Ovary (tissue), 10 donors: ENCODE measurements at places on chromosomes 6 and 20.

DNA sequence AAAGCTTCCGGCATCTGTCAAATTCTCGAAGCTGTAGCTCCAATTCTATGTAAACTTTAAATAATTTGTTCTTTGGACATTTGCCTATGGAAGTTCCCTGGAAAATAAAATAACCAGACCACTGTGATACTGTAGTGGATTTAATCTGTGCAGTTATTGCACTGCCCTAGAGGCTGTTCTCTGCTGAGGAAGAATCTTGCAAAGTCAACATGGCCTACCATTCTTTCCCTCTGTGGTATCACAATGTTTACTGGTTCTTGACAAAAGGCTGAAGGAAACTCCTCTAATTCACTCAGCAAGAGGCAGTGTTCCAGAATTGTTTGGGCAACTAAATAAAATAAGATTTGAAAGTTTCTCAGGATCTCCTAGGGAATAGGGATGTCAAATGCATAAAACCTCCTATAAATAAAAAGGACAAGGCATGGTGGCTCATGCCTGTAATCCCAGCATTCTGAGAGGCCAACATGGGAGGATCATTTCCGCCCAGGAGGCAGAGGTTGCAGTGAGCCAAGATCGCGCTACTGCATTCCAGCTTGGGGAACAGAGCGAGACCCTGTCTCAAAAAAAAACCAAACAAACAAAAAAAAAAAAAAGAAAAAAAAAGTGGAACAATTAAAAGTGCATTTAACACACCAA, 12.4 kb downstream of the CRNKL1 start:
- DNase-seq, result no peak

GRCh38 chr6:22940581-22941290, 371.4 kb downstream of the HDGFL1 start:
- DNase-seq, result no peak

DNA sequence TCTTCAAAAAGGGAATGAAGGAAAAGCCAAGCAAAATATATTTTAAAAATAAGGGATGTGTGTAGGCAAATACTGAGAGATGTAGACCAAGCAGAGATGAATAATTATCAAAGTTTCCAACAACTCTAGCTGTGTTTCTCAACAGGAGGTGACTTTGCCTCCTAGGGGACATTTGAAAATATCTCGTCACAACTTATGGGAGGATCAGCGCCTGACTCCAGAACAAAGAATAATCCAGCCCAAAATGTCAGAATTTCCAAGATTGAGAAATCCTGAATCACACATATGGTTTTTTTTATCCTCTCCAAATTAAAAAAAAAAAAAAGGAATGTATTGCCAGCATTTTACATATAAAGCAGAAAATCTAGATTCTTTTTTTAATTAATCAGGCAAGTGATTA, 241.2 kb upstream of the ZFP64 start:
- no peak for DNase-seq

- DNase-seq, result no peak
These were observed 100.4 kb downstream of the SNX5 start for GRCh38 chr20:17868151-17868550.

DNA sequence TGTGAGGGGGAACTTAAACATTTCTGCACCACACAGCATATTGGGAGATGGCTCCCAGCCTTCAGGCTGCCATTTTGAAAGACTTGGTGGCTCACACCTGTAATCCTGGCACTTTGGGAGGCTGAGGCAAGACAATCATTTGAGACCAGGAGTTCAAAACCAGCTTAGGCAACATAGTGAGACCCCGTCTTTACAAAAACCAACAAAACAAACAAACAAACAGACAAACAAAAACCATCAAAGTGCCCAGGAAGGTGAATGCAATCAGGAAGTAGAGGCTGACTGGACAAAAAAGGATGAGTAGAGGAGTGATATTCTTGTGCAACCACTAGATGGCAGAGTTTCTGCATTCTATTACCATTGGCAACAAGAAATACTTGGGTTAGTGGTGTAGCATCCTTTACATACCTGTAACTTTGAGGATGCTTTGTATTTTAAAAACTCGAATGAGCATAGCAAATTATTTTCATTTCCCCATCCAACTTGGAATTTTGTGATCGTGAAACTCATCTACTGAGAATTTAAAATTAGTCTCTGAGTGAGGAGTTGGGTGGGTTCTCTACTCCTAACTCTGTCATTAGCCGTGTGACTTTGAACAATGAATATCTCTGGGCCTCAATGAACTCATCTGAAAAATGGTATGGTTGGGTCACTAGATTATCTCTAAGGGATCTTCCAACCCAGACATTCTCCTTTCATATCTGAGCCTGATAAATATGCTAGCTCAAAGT, 84.4 kb downstream of the CRYBG1 start:
- no peak for DNase-seq

DNA sequence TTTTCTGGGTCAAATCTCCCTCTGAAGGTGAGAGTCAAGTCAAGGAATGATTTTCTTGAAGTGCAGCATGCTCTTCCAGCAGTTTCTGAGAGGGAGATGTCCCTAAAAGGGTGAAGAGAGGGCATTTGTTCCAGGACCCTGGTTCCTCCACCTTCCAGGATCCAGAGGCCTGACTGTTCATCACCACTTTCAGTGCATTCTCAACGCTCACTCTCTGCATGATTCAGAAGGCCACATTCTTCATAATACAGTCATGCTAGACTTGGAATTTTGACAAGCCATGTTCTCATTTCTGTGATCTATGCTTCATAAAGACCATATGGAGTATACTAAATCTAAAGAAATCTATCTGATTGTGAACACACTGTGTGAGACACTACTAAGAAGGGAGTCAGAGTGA, 85.1 kb downstream of the PDE7B start:
- no peak for DNase-seq

DNA sequence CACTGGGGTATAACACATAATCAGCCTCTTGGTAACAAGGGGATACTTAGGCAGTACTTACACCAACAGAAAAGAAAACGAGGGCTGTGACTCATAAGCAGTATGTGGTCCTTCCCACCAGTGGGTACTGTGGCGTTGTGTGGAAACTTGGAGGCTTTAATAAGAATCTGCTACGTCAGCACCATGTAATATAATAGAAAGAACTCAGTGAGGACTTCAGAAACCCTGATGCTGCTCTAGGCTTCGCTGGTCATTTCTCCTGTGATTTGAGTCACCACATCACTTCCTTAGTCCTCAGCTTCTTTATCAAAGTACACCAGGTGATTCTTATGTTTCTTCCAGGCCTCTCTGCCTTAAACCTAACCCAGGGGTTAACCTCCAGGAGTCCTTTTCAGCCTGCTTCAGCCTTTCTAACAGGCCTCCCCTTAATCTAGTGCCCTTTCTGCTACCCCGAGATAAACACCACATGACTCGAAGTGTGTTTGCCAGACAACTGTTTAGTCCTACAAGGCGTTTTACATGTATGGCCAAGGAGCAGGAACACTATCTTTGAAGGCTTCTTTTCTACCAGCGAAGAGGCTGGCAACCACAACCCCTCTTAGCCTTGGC, 68.5 kb downstream of the FYN start:
- DNase-seq, result no peak

DNA sequence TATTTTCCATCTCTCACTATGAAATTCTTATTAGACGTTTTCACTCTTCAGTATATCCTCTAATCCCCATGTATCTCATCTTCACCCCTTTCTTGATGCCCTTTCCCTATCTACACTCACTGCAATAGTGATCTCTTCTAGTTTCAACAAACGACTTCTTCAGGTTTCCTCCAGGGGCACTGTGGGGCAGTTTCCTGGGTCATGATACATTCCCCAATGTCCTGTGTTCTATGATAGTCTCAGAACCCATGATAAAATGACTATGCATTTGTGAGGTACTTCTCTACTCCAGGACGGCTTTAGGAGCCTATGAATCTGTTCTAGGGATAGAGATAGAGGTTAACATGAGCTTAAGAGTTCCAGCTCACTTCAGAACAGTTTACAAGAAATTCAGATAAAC, 183.3 kb downstream of the FOXC1 start:
- no peak for DNase-seq

- no peak for DNase-seq
These were observed 1073.0 kb upstream of the MAP3K7 start for GRCh38 chr6:91659891-91660290.

GRCh38 chr6:32194825-32195651, 2.6 kb upstream of the GPSM3 start:
- DNase-seq, result no peak

- DNase-seq, result no peak
These were observed 5.5 kb upstream of the PRELID3B start for GRCh38 chr20:59047938-59048680.

DNA sequence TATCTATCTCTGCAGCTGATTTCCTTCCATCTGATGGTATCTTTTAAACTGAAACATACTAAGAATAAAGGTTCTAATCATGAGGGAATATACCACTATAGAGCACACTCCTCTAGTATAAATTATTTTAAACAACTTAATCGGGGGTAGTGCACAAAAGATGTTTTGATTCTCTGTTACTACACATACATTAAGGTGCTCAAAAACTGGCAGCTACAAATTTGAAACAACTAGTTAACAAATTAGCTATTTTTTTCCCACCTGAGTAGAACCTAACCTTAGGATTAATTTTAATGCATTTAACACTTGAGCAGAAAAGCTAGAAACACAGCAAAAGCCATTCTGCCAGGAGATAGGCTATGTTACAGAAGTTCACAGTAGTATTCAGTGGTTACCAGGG, 23.0 kb downstream of the CCNC start:
- DNase-seq, result no peak

GRCh38 chr6:130517444-130517931, 151.7 kb downstream of the TMEM200A start:
- DNase-seq, result no peak

DNA sequence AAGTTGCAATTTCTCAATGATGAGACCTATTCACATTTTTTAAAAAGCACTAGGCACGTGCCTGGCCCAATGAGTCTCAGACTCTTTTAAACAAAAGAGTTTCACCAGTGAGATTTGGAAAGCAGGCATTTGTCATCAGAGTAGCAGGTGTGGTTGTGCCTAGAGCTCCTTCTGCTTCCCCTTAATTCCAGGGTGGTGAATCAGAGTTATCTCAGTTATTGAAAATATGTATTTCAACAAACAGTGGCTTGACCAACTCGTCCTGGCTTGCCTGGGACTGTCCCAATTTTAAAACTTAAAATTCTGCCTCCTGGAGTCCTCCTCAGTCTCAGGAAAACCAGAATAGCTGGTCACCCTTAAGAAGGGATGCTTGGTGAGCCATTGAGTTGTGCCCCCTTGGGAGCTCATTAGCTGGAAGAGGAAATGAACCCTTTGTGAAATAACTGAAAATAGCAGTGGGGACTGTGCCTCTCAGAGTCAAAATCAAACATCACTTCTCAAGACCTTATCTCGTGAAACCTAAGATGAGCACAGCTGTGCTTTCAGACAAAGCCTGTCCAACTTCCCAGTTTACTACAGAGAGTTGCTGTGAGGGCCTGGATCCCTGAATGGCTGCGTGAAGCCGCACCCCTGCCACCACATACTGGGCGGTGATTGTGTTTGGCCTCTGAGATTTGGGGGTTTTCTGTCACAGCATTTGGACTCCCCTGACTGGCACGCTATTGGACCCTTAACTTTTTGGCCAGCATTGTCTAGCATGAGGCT, 116.3 kb downstream of the ANKRD60 start:
- no peak for DNase-seq

- no peak for DNase-seq
These were observed 37.0 kb downstream of the RNF217 start for GRCh38 chr6:124999105-124999764.

DNA sequence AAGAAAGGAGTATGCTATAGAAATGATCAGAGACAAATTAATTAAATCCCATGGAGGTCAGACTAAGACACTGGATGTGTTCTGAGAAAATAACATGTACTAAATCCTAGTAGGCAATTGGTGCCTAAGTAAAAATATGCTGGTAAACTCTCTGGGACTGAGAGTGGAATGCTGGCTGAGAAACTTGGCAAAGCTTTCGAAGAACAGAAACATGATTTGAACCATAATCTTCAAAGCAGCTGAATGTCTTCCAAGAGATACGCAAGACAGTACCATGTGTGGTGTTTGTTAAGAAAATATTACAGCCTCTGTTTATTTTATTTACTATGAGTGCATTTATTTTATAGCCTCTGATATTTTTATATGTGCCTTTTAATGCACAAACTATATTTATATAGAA, 55.2 kb downstream of the EFHC1 start:
- no peak for DNase-seq

DNA sequence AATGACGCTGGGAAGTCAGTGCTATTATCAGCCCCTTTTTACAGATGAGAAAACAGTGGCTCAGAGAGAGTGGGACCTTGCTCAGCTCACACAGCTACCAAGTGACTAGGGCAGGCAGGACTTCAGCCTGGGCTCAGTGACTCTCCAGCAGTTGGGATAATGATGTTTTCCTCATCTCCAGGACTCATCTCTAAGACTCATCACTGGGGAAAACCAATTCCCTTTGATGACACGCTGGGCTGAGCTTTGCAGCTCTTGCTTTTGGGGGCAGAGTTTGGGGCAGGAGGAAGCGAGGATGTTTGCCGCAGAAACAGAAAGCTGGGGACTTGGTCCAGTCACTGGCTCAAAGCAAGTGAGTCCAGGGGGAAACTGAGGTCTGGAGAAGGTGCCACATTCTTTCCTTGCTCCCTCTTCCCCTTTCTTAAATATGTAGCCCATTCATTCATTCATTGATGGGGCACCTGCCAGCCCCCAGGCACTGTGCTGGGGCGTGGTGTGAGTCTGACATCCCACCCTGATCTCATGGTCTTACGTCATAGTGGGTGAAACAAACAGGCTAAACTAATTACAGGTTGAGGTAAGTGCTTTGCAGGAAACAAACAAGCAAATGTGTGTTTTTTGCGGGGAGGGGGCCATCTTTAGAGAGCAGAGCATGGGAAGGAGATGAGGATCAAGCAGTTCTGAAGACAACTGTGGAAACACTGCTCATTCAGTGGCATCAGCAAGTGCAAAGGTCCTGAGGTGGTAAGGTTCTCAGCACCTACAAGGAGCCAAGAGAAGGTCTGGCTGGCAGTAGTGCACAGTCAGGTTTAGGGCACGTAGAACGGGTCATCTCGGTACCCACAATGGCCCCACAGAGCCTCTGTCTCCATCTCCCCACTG, 74.4 kb upstream of the PMEPA1 start:
- no peak for DNase-seq

- no peak for DNase-seq
These were observed 107.2 kb downstream of the CHD6 start for GRCh38 chr20:41510847-41511450.

- no peak for DNase-seq
These were observed 17.1 kb upstream of the ASF1A start for GRCh38 chr6:118876814-118877213.

DNA sequence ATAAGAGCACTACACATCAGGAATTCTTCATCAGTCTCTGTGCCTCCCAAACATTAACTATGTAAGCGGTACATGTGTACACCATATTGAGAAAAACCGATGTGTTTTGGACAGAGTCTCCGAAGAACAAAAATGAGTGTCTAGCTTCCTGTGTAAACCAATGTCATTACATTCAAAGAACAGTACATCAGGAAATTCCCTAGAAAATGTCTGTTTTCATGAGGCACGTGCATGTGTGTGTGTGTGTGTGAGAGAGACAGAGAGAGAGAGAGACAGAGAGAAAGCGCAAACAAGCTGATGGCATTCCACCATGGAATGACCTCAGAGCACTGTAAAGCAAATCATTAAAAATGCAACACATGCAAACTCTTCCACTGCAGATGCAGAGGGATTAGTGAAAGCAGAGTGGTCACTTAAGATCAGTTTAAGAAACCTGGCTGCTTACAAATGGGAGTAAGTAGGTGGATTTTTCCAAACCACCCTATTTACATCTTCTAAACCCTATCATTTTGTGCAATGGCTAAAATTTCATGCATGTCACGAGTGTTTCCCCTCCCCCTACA, 133.9 kb downstream of the HIVEP2 start:
- no peak for DNase-seq
